Fibroblast of mammary gland (primary cell): ENCODE measurements at places on chromosomes 13 and 19.
A peak's percentile ranks its signal among the peaks of the same experiment; 100 is the strongest.

DNA sequence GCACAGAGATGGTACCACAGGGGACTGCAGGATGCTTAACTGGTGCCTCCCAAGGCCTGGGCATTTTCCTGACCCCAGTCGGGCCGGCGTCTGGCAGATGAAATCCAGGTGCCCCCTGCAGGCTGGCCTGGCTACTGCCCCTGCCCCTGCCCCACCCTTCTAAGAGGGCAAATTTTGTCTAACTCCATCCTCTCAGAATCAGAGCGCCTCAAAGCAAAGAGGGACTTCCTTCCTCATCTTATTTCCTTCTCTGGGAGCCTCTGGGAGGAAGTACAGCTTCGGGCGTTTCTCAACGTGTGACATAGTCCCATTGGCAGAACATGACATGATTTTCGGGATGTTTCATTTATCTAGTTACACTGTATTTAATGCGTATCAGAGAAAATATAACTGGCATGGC, 2.7 kb downstream of the PRKACA start:
- peak; percentile 25 for DNase-seq

DNA sequence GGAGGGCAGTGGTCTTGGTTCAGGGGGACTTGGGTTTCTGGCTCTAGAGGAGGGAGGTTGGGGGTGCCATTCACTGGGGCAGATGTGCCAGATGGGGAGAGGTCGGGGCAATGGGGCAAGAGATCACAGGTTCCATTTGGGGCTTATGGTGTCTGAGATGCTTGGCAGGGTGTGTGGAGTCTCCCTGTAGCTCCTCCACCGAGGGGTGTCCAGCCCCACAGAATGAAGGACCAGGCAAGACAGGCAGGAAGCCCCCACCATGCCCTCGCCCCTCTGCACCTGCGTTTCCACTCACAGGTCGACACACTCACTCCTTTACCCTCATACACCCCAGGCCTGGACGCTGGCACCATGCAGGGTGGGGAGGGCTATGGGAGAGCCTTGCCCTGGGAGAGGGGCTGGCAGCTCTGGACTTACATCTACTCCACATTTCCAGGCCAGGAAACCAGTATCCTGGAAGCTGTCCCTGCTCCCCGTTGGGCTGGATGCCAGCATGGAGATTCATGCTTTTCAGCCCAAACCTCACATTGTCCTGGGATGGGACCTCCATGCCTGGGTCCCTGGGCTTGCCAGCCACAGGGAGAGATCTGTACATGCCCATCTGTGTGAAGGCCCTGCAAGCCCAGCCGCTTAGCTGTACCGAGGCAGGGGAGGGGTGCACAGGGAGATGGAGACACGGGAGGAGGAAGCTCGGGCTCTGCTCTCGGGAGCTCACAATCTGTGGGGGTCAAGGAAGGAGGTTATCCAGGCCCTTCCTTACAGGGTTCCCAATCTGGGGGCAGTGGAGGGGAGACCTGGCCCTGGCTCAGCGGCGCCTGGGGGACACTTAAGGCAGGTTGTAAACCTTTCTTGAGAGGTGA, 77.1 kb downstream of the CHST8 start:
- DNase-seq: no peak

DNA sequence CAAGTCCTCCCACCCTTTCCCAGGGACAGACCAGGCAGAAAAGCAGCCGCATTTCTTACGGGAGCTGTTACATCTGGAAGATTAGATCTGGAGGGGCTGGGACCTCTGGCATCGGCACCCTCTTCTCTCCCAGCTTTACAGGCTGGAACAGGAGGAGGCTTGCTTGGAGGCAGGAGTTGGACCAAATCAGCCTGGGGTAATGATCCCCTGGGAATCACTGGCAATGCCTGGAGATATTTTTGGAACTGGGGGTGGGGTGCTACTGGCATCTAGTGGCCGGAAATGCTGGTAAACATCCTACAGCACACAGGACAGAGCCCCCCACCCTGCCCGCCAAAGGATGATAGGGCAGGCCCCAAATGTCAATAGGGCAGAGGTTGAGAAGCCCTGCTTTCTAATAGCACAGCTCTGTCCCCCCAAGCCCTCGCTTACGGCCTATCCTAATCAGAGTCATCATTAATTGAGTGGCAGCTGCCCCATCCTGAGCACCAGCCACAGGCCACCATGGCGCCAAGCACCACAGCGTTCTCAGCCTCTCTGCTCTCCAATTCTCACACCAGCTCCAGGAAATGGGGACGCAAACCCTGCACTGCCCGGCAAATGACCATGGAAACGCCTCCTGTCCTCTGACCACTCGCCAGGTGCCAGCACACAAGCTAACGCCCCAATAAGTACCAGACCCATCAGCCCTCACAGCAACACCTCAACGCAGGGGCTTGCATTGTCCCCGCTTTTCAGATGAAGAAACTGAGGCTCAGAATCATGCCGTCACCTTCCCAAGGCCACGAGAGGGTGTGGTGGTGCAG, 20.6 kb downstream of the LRRC4B start:
- DNase-seq: no peak

GRCh38 chr19:1327125-1327524, 41.5 kb downstream of the EFNA2 start:
- DNase-seq: no peak

- DNase-seq: no peak
These were observed 723.2 kb downstream of the PCDH9 start for GRCh38 chr13:66506979-66507378.

GRCh38 chr19:3274942-3275582, 50.6 kb downstream of the CELF5 start:
- DNase-seq: no peak

DNA sequence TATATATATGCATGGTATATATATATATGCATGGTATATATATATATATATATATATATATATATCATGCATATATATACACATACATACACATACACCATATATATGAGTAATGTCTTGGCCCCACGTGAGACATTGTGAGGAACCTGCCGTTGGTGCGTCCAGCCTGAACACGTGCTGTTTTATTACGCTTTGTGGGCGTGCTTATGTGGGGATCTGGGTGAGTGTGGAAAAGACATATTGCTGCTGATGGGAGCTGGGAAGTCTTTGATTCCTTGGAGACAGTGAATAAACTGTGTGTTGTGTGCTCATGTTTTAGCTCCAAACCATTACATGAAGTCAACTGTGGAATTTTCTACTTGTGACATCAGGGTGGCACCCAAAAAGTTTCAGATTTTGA, 28.9 kb downstream of the KCTD15 start:
- DNase-seq: no peak

GRCh38 chr13:44806826-44807225, 182.4 kb downstream of the NUFIP1 start:
- no peak for DNase-seq

- peak; percentile 51 for DNase-seq
These were observed at the start of gene B3GNT8 for GRCh38 chr19:41426952-41427646. Gene B3GNT8 (minus strand): TSS chr19:41427374. CDS start chr19:41426778, 596 bp downstream.

DNA sequence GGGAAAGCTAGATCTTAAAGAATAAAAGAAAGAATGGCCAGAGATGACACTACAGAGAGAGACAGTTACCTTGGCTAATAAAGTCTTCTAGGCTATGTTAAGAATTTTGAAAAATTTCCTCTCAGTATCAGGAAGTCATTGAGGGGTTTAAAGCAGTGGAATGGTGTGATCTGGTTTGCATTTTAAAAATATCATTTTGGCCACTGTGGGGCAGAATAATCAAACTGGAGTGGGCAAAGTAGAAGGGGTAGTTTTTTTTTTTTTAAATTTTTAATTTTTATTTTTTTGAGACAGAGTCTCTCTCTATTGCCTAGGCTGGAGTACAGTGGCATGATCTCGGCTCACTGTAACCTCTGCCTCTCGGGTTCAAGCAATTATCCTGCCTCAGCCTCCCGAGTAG, 4.4 kb upstream of the CNMD start:
- DNase-seq: no peak

DNA sequence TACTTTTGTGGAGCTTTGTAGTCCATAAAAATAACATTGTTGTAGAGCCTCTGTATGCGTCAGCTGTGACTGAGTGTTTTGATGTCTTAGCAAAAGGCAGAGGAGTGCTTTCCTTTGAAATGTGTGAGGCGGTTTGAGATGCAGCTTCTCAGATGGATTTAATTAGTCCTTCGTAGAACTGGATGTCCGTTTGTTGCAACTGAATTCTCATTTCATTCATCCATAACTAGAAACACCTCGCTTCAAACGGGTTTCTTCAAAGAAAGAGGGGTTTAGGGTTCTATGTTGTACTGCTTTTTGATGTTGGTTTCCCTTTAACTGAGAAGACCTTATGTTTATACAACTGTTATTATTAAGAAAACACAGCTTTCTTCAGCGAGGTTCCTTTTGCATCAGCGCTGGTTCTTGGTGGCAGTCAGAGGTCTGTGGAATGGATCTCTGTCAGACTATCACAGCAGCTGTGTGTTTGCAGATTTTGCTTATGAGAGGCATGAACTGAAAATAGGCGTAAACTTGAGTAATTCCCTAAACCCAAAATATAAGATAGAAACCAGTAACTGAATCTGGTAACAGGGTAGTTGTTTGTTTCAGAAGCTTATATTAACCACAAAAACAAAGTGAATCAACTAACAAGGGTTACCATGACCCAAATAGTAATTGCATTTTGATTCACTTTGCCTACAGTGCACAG, 194.4 kb downstream of the GGACT start:
- DNase-seq: peak; percentile 98

- DNase-seq: no peak
These were observed 45.5 kb upstream of the ZNF91 start for GRCh38 chr19:23440791-23441190.

DNA sequence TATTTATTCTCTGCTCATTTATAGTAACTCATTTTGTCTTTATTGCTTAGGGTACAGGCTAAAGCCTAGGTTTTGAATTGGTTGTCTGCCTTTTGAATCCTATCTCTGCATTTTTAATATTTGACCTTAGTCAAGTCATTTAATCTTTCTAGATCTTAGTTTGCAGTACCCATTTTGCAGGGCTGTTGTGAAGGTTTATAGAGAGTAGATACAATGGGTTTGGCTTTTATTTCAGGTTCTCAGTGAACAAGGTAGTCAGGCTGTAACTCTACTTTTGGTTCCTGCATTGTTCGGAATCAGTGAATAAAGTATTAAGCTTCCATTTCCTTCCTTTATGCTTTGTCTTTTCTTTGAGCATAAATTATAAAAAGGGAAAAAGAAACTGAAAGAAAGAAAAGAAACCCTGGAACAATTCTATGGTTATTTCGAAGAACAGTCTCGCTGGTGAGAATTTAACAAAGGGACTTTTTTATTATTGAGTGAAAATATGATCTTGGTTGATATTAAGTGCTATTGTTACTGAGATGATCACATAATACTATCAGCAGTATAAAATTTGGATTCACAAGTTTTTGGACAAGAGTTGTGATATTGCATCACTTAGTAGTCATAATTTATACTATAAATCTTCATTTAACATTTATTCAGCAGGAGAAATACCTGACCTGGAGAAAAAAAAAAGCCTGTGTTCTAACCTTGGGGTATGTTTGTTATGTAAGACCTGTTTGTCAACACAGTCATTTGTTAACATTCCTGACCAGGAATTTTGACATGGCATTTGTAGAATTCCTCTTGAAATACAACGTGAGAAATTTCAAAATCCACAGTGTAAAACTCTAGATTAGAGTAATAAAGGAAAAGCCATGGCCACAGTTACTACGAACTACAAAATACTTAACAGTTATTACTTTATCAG, 91.3 kb downstream of the ZMYM2 start:
- DNase-seq: no peak

DNA sequence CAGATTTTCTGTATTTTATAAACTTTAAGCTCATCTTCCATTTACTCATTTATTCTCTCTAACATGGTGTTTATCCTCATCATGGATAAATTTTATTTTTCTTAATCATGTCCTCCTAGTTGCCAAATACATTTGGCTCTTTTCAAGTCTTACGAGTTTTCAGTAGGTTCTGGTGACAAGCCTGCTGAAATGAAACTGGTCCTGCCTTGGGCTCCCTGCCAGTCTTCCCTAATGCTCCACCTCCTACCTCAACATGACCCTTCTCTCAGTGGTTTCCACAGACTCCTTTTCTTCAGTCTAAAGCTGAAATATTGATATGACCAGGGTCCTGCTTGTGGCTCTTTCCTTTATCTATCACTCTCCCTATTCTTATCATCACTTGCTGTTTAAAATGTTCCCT, 81.2 kb downstream of the TRPC4 start:
- no peak for DNase-seq

- DNase-seq: no peak
These were observed 67.3 kb upstream of the MED4 start for GRCh38 chr13:48162217-48162616.

GRCh38 chr19:6260912-6261650, 18.7 kb downstream of the MLLT1 start:
- peak; percentile 33 for DNase-seq

DNA sequence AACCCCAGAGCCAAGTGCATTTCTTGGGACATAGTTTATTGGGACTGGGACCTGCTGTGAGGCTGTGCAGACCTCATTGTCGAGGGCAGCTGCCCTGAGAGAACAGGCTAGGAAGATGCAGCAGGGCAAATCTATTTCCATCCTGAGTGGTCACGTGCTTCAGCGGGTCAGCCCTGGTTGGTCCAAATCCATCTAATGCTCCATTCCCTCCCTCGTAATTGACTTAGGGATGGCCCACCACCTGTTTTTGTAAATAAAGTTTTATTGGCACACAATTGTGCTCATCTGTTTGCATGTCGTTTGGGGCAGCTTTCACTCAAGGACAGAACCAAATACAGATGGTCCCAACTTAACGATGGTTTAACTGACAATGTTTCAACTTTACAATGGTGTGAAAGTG, 75.5 kb upstream of the ADGRE5 start:
- DNase-seq: no peak

GRCh38 chr13:101217086-101217485, 199.2 kb downstream of the NALCN start:
- no peak for DNase-seq

DNA sequence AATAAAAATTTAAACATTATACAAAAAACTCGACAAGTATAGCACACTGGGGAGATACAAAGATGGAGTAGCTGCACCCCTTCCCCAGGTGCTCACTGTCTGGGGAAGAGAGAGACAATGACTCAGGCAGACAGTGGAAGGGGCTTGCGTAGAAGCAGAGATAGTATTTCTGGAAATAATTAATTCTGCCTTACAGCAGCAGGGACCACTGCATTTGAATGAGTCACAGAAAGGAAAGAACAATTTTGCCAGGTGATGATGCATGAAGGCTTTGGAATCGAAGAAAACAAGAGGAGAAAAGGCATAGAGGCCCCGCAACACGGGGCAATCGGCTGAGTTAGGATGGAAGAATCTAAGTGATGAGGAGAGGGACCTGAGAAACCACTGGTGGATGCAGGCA, 447.4 kb downstream of the EFNB2 start:
- DNase-seq: peak; percentile 91

GRCh38 chr13:44453069-44453468, 79.4 kb downstream of the SERP2 start:
- no peak for DNase-seq

- DNase-seq: no peak
These were observed 1.4 kb downstream of the EPS8L1 start for GRCh38 chr19:55077106-55077505.

GRCh38 chr19:33193865-33194362, at the start of gene LRP3:
Gene LRP3 (plus strand): TSS chr19:33194330. CDS start chr19:33194786, 456 bp downstream.
- DNase-seq: no peak

GRCh38 chr19:56829596-56829995, 10.9 kb downstream of the PEG3 start:
- no peak for DNase-seq

GRCh38 chr13:111398715-111399299, 78.4 kb downstream of the TEX29 start:
- DNase-seq: peak; percentile 72
